ENCODE measurements at places on chromosomes 7 and 10. TPM values are rescaled to one million over a fixed set of nuclear protein-coding genes. Genes with fewer than 3 reads are reported as not detected.

DNA sequence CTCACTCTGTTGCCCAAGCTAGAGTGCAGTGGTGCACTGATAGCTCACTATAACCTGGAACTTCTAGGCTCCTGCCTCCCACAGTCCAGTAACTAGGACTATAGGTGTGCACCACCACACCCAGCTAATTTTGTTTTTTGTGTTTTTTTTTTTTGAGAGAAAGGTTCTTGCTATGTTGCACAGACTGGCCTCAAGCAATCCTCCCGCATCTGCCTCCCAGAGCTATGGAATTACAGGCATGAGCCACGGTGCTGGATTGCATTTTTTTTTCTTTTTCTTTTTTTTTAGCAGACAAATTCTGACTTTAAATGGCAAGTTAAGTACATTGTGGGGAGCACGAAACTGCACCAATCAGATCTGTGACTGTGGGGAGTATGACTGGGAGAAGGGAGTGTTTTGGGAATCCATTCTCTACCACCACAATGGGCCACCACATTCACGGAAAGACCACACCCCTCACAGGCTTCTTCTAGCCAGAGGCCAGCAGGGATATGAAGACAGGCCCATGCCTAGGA lies 58.1 kb upstream of the MSMB start:
- no peak for DNase-seq

IFIT1B gene
- total RNA-seq = not detected

WNT8B gene
- 0.37 TPM for total RNA-seq

- no peak for DNase-seq
These were observed 9.4 kb downstream of the CLDN12 start for GRCh38 chr7:90412458-90413184.

DNA sequence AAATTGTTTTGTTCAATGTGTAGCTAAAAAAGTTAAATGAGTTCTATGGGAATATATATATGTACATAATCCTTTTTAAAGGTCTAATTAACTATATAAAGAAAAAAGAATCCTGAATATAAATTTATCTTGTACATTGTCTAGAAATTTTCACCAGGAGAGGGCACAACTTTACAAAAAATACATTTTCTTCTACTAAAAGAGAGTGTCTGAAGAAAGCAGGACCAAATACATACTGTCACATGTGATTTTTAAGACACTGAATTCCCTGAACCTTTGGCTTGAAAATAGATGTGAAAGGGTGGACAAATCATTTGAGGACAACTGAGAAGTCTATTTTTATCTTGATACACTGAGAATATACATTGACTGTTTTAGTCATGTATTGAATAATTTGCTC lies 204.3 kb downstream of the DGKB start:
- no peak for DNase-seq

FKBP6 gene
- total RNA-seq = not detected

ZNF488 gene
- total RNA-seq = not detected

CLDN4 gene
- total RNA-seq = 124 TPM

RET gene
- 0.64 TPM for total RNA-seq

SCART1 gene
- 2.5 TPM for total RNA-seq

DNA sequence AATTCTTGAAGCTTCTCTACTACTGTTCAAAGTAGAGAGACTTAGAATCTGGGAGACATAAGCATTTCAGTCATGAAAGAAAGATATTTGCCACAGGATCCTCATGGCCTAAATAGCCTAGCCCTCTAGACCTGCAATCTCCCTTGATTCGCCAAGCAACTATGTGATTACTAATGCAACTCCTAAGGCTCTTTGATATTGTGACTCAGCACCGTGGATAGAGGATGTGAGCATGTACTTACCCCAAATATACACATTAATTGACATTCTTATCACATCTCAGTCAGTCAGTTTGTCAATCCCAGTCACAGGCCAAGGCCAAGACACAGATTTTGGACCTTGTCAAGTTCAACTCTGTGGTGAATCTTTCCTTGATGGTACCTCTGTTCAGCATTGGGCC lies 42.6 kb downstream of the GPR37 start:
- no peak for DNase-seq

ARHGEF5 gene
- 28.4 TPM for total RNA-seq

DNA sequence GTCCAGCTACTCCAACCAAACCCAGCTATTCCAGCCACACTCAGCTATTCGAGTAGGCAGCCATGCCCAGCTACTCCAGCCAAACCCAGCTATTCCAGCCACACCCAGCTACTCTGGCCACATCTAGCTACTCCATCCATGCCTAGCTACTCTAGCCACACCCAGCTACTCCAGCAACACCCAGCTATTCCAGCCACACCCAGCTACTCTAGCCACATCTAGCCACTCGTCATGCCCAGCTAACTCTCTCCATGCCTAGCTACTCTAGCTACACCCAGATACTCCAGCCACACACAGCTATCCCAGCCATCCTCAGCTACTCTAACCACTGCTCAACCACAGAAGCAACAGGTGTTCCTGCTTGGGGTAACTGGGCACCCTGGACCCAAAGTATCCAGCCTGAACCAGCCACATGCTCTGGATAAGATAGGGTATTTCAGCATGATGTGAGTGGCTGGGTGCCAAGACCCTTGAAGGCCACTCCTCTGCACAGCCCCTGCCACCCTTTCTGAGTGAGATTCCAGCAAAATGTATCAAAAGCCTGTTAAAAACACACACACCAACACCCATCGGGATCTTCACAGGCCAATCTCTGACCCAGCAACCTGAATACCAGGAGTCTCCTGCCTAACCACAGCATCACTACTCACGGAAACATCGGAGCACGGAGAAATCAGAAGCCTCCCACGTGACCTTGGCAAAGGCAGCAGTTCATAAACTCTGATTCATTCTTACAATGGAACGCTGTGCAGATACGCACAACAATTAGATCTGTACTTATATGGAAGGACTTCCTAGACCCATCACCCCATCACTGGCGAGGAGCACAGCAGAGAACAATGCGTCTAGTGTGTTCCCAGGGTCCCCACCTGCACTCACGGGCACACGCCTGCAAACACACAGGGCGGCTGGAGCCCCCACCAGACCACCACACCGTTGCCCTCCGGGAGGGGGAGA lies 51.8 kb upstream of the DNAAF5 start:
- peak; percentile 14 for DNase-seq

DNA sequence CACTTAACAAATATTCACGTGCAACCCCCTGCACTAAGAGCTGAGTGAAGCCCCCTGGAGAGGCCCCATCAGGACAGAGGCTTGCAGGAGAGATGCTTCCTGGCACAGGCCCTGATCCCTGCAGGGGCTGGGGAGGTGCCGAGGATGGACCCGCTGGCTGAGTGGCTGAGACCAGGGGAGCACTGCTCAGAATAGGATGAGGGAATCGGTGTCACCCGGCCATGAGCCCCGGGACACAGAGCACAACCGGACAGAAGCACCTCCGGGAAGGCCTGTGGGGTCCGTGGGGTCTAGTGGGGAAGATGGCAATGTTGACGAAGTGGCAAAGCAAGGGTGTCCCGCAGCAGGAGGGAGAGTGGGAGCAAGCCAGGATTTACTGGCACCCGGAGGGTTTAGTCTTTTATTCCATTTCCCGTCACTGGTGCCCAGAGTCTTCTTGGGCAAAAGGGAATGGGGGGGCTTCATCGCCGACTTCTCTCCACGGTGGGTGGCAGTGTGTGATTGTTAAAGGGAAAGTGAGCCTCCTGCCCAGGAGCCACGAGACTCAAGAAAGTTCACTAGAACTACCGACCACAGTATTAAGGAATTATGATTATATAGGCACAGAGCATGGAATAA lies 140.7 kb downstream of the ADARB2 start:
- DNase-seq = no peak

DNA sequence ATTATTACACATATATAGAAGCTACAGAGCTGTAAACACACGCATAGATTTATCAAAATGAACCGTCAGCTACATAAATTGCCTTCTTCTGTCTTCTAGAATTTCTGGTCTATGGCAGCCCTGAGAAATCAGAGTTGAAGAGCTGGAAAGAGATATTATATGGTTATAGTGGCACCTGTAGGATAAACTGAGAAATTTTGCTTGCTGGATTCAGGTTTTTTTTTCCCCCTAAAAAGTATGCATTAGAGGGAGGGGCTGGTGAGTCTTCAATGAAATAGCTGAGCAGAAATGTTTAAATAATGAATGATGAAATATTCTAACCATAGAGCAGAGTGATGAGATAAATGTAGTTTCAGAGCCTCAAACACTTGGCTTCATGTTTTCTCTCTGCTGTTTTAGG lies 78.0 kb upstream of the DYNC1I1 start:
- DNase-seq = no peak
